ENCODE measurements at places on chromosomes 13 and 19.

DNA sequence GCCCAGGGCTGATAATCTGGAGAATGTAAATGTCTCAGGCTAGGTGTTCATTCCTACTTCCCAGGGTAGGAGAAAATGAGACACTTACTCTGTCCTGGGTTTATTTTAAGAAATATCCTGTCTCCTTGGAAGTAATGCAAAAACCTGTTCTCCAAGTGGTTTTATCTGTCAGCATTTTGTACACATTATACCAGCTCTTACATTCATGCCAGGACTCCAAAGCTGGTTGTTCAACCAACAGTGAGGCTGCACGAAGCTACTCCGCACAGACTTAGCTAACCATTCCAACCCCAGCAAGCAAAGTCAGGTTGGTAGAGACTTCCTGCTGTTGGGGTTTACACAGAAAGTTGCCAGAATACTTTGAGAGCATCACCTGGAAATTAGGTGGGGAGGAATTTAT, 55.6 kb downstream of the SLC7A1 start:
- no peak for DNase-seq

GRCh38 chr19:57682226-57682766, 519 bp downstream of the ZNF551 start:
- no peak for DNase-seq

DNA sequence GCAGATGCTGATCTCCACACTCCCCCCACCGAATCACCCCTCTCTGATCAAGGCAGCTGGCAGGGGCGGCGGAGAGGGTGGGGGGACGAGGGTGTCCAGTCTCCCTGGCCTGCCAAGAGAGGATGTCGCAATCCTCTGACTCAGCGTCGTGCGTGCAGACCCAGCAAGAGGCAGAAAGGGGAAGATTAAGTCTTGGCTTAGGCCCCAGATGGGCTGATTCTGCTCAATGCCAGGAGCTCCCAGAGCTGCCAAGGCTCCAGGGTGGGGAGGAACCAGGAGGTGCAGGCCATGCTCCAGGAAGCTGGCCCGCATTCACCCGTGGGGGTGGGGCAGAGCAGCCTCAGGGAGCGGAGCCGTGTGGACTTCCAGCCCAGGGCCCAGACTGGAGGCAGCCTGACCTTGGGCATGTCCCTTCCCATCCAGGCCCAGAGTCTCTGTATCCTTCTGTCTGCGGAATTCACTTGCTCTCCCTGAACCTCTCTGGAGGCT, 6.6 kb upstream of the BCL3 start:
- DNase-seq: no peak

GRCh38 chr13:92938486-92939020, 288.1 kb upstream of the GPC6 start:
- DNase-seq: no peak

- no peak for DNase-seq
These were observed 21.8 kb upstream of the NAXD start for GRCh38 chr13:110593430-110594130.

- DNase-seq: no peak
These were observed 2810.0 kb downstream of the PCDH9 start for GRCh38 chr13:64420181-64420580.

DNA sequence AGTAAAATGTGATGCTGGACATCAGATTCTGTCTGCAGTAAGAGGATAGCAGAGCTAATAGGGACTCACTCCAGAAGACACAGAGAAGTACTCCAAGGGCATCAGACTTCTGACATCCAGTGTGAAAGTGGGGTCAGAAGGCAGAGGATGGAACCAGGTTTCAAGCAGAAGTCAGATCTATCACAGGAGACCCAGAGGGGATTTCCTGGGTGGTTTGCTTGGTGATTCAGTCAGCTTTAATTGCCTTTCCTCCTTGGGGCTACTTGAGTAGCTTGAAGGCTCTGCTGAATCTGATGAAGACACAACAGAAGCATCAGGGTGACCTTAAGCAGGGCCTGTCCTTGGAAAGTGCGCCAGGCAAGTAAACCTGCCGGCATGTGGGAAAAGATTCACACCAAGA, 300.6 kb downstream of the COG6 start:
- DNase-seq: no peak

GRCh38 chr13:109135018-109135417, 505.6 kb downstream of the MYO16 start:
- no peak for DNase-seq

GRCh38 chr13:35255241-35255640, 221.2 kb downstream of the MAB21L1 start:
- no peak for DNase-seq

- DNase-seq: no peak
These were observed 11.9 kb downstream of the PEAK3 start for GRCh38 chr19:2270157-2270422.

GRCh38 chr19:43532571-43532961, 422 bp upstream of the ZNF575 start:
- no peak for DNase-seq

- DNase-seq: no peak
These were observed 6.8 kb downstream of the DCUN1D2 start for GRCh38 chr13:113483504-113484293.

DNA sequence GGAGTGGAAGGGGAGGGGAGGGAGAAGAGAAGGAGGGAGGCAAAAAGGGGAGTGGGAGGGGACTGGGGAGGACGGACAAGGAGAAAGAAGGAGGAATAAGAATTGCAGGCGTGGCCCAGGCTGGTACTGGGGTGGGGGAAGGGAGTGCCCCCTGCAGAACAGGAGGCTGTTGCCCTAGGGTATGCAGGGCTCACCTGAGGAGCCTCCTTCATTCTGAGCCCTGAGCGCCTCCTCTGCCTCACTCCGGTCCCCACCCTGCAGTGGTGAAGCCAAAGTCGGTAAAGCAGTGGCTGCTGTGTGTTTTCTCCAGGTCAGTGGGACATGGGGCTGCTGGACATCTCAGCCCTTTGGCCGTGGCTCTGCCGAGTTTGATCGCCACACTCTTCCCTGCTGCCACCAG, 9.1 kb upstream of the CDC16 start:
- DNase-seq: no peak

DNA sequence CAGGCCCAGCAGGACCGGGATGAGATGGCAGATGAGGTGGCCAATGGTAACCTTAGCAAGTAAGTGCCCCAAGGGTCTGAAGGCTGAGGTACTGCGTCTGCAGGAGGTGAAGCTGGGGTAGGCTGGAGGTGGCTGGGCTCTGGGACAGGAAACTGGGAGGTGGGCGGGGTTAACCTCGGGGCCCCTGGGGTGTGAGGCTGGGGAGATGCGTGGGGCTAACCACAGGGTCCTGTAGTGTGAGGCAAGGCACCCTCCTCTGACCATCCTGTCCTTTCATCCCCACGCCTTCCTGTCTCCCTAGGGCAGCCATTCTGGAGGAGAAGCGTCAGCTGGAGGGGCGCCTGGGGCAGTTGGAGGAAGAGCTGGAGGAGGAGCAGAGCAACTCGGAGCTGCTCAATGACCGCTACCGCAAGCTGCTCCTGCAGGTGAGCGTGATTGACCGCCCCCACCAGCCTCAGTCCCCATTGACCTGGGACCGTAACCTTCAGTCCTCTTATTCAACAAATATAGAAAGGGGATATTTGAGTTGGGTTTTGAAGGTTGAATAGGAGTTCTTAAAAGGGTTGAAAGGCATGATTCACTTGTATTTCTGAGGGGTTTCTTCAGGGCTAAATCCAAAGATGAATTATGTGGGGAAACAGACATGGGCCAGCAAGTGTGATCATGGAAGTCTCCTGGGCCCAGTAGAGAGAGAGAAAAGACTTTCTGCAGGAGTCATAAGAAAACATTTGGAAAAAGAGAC, 35.7 kb downstream of the KCNC3 start:
- no peak for DNase-seq

DNA sequence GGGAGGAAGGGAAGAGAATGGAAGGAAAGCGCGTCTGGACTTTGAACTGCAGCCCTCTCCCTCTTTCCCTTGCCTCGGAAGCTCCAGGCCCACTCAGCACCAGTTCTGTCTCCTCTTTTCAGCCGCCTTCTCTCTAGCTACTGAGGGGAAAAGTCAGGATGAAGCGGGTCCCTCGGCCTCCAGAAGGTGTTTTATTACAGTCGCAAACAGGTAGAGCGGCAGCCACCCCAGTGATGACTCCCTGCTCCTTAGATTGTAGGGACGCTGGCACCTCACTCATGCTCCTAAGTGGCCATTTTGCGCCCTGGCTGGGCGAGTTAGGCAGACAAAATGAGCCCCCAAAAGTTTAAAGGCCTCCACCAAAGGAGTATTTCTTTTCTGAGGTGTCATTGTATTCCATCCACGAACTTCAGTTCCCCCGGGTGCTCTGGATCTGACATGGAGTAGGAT, 954 bp upstream of the STK24 start:
- no peak for DNase-seq

DNA sequence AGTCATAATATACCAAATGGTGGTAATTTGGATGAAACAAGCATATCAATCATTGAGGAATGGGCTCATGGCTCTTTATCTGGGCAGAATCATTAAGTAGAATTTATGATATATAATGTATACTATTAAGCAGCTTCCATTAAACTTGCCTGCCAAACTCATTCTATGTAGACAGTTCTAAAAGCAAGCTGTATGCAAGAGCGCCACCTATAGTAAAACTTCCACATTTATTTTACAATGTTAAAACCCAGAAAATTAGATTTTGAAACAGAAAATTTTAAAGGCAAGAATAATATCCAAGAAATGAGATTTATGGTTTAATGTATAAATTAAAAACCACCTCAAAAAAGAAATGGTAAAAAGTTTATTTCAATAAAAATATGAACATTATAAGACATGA, 161.5 kb downstream of the MZT1 start:
- DNase-seq: no peak

- DNase-seq: no peak
These were observed 386.0 kb upstream of the ATXN8OS start for GRCh38 chr13:69721631-69722030.

GRCh38 chr13:110521946-110522345, 39.6 kb downstream of the RAB20 start:
- no peak for DNase-seq

- DNase-seq: no peak
These were observed 214.3 kb downstream of the FOXO1 start for GRCh38 chr13:40452038-40452666.

- DNase-seq: no peak
These were observed 36.7 kb upstream of the DOCK9 start for GRCh38 chr13:99014522-99014921.

DNA sequence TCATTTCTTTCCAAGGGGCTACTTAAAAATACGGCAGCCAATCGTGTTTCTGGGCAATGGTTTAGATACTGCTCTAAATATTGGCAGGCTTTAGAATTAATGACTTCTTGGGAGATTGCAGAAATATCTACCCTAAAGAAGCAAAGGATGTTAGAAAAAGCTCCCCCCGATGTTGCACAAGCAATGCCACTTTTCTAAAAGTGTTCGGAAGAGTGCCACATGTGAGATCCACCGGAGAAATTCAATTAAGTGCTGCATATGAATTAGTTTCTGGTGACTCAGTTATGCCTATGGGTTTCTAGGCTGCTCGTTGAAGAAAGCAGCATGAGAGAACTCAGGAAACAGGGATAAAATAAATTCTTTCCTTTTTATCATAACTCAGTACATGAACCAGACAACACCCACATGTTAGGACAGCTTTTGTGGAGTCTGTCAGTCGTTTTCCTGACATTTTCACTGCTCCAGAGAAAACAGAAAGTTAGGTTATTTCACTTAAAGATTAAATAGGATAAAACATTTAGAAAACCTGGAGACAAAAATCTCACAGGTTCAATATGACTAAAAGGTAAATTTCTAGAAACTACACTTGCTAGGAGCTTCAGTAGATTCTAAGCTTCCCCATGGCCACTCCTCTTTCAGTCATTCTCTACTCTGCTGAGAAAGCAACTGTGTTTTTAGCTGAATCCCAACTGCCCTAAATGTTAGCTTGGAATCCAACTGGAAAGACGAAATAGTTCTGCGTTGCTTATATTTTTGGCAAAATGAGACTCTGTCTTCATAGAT, 244.7 kb downstream of the DCLK1 start:
- no peak for DNase-seq

DNA sequence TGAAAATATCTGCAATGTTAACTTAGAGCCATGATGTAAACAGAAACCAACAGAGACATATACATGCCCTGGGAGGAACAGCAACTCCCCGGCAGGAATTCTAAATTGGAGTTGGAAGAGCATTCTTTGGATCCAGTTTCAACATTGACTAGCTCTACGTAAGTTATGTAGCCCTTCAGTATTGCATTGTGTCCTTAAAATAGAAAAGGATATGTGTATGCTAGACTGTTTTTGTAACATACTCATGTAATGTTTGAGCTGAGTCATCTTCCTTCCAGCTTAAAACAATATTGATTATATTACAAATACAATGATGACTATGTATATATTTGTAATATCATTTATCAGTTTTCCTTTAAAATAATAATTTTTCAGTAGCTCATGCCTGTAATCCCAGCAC, 1422.2 kb upstream of the PCDH20 start:
- DNase-seq: no peak
